ENCODE measurements at places on chromosomes 3 and 15.

- DNase-seq: no peak
These were observed 1087.4 kb downstream of the AGBL1 start for GRCh38 chr15:87167055-87167454.

DNA sequence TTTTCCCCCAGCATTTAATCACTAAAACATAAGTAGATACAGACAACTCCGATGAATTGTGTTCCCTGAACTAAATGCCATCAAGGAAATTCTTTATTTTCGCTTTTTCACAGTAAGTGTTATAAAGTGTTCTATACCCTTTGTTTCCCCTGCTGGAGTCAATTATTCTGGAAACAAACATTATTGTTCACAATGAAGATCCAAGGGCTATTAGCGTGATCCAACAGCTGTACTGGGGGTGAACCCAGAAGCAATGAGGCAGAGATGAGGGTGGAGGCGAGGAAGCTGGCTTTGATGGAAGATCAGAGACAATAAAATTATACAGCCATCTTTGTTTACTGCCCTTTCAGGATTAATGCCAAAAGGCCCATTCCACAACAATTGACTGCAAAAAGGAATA lies 250.3 kb upstream of the IGF1R start:
- DNase-seq: no peak

DNA sequence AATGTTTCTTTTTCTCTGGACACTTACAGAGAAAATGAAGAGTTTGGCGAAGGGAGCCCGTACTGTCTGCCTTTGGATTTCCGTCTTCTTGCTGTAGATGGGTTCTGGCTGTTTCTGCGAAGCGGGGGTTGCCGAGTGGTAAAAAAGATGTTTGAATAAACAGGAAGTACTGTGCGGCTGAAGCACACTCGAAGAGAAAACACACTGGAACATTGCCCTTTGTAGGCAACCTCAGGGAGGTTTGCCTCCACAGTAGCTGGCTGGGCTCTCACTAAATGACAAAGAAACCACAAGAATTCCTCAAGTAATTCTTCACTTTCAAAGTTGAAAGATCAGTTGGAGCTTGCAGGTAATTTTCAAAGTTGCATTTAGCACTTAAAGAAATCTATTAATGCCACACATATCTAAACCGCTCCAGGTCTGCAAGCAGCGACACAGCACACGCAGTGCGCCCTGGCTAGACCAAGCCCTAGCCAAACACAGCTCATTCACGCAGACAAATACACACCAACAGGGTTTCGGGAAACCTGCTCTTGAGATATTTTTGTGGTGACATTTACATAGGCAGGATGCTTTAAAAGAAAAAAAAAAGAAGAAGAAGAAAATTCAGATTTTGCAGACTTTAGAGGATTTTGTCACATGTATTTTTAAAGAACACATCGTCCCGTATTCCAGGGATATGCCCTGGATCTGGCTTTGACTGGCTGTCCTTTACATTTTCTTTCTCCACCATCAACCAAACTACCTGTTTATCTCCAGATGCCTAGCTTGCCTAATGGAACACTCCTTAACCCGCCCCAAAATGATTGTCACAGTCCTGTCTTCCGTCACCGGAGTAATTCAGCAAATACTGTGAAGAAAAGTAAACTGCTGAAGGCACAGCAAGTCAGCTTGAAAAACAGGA lies 452.8 kb downstream of the FOXP1 start:
- no peak for DNase-seq

GRCh38 chr3:126125781-126126251 lies 41.9 kb upstream of the SLC41A3 start:
- peak; percentile 2 for DNase-seq

DNA sequence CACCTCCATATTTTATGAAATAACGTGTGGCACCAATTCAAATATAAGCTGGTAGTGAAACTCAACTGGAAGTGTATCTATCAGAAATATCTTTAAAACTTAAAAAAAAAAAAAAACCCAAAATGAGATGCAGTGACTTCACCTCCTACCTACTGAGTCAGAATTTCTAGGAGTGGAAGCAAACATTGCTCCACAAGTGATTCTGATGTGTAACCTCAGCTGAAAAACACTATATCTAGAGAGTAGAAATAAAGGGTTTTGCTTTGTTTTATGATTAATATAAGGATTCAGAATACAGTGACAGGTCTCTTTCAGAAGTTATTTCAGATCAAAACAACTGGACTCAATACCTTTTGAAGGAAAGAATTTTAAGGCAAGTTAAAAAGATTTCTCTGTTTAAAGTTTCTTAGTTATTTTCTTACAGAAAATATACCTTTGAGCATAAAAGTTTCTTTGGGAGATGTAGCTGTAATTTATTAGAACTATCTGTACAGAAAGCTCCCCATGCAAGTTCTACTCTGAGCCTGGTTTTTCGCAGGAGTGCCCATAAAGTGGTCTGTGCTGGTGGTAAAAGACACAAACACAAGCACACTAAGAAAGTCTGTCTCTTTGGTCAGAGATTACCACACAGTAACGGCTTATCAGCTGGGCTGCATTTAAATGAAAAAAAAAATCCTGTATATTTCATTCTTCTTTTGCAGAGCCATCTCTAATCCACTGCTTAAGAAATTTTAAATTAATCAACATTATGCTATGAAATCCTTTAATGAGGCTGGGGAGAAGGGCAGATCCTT lies 59.9 kb upstream of the PPIB start:
- DNase-seq: no peak

- no peak for DNase-seq
These were observed 53.5 kb downstream of the TOP2B start for GRCh38 chr3:25611193-25611592.

DNA sequence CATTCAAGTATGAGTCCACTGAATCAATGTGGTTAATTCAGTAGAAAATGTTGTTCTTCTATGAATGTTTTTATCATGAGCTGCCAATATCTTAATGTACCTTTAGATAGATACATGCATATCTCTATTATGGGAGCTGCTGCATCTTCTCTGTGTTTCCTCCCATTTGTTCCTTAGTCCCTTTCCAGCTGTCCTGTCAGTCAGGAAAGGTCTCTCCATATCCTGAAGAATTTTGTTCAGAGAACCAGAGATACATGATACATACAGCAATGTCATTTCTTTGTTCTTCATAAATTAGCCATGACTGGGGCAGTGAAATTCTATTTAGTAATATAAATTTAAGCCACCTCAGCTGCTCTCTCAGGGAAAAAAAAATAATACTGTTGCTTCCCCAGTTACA lies 103.7 kb downstream of the P3H2 start:
- DNase-seq: no peak

- DNase-seq: no peak
These were observed 56.6 kb upstream of the KLF13 start for GRCh38 chr15:31269816-31270575.

DNA sequence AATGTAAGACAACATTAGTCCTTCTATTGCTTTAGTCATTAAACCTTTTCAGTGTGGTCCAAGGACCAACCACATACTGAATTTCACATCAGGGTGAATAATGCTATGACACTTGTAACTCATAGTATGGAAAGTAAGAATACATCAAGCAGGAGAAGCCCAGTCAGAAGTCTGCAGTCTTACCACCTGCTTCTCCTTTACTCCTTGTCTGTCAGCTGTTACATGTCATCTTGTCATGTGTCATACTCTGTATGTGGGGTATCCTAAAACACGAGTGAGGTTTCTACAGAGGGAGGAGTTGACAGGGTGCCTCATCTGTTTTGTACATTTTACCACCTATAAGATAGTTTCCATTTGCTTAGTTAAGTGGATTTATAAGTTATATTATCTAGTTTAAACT lies 32.8 kb upstream of the EID1 start:
- no peak for DNase-seq

- DNase-seq: no peak
These were observed 781.7 kb downstream of the MECOM start for GRCh38 chr3:168881804-168882203.

DNA sequence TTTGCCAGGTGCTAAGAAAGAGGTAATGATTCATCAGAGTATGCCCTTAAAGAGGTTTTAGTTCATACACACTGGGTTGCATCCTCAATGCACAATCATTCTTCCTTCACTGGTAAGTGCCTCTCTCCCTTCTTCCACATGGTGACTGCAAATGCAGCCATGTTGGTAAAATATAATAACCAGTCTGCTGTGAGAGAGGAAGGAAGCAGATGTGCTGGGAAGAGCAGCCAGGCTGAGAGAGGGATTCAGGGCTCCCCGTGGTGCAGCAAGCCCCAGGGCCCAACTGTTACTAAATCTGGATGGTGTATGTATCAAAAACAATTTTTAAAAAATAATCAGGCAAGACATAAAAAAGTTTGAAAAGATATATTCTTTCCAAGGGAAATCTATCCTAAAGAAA lies 498.1 kb downstream of the MAGI1 start:
- DNase-seq: no peak

GRCh38 chr3:170563712-170564423 lies 22.0 kb downstream of the SLC7A14 start:
- no peak for DNase-seq

DNA sequence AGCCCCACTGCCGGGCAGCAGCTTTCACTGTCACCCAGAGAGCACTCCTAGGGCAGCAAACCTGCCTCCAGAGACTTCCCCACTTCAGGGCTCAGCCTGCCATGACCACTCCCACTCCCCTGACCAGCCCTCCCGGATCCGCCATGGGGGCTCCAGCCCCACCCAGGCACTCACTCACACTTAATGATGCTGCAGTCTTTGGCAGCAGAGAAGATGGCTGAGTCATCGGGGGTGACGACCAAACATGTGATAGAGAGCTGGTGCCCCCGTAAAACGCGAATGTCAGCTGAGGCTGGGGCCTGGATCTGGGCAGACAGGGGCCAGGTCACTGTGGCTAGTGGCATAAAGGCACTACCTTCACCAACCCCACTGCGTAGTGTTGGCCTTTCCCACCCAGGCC lies 4.7 kb downstream of the RRP9 start:
- DNase-seq: no peak

- DNase-seq: no peak
These were observed 627 bp upstream of the FAM131A start for GRCh38 chr3:184336547-184337398.

DNA sequence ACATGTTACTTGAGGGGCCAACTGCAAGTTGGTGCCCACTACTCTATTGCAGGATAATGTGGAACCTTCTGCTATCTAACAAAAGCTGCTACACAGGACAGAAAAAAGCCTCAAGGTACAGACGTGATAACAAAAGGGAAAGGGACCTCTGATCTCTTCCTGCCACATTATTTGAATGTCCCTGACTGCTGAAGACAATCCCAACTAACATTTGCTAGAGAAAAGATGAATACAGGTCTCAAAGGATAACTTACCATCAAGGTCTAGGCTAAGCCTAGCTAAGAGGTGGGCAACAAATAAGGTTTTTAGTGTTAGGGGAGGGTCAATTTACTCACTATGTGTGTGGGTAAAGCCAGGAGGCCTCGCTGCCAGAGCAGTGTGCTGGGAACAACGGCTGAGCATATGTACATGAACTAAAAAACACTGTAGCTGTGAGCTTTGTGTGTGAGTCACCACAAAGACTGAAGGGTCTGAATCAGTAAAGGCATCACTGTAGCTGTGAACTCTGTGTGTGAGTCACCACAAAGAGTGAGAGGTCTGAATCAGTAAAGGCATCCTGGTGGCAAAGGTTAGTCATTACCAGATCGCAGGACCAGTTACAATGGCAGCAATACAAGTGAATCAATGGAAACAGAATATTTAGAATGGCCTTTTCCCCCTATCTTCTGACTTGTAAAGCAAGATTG lies 111.7 kb downstream of the LMLN start:
- DNase-seq: no peak

GRCh38 chr15:39801641-39802309 lies 19.1 kb upstream of the FSIP1 start:
- DNase-seq: peak; percentile 50

GRCh38 chr3:173287361-173287760 lies 110.2 kb upstream of the NLGN1 start:
- no peak for DNase-seq

GRCh38 chr15:63922261-63922904 lies 88.6 kb upstream of the HERC1 start:
- DNase-seq: no peak

DNA sequence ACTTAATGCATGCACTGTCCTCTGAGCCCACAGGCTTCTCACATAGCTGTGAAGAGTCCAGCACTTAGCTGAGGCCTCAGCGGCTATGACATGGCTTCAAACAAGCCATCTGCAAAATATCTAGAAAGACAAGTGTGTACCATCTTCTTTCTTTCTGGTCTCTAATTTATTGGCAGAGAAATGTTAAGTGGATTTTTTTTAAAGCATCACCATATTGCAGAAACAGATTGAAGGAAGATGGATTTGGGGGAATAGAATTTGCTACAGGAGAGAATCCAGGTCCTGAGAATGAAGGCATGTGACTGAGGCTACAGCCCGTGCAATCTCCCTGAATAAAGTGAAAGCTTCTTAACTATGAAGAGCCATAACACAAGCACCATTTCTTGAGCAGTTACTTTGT lies 567.3 kb downstream of the PDCD6IP start:
- no peak for DNase-seq

- DNase-seq: no peak
These were observed 47.2 kb downstream of the WHAMM start for GRCh38 chr15:82856397-82857170.

- DNase-seq: no peak
These were observed 70.7 kb upstream of the KCNMB2 start for GRCh38 chr3:178465260-178466180.

DNA sequence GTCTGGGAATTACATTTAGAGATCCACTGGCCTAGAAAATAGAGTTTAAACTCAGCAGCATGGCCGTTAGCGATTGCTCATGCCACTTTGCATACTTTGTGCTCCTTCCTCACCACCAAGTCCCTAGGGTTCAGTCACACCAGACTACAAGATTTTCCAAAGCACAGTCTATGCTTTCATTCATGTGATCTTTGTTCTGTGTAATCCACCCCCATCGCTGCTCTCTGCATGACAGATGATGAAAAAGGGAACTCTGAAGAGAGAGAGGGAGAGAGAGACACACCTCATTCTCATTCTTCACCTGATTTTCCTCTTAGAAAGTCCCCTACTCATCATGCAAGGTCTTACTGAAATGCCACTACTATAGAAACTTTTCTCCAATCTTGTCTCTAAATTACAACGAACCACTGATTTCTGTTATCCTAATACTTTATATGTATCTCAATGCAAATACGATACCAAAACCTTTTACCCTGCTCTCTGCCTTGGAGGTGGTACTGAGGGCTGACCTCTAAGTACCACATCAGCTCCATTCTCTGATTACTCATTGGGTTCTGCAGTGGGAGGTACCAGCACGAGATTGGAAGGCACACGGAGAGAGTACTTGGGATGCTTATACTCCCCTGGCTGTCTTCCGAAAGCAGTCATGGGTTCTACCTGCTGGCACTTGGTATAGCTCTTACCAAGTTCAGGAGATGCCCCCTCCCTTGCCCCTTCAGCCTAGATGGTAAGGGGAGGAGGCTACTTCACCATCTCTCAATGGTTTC lies 1.1 kb upstream of the PARP15 start:
- no peak for DNase-seq

GRCh38 chr3:114392831-114393230 lies 99.0 kb downstream of the TIGIT start:
- no peak for DNase-seq

- no peak for DNase-seq
These were observed 30.1 kb downstream of the PLOD2 start for GRCh38 chr3:146130881-146131371.

GRCh38 chr3:11803977-11804892 lies 42.5 kb downstream of the TAMM41 start:
- peak; percentile 37 for DNase-seq

Measured in WERI-Rb-1 (cell line).